ENCODE measurements at places on chromosomes 5 and 9.

DNA sequence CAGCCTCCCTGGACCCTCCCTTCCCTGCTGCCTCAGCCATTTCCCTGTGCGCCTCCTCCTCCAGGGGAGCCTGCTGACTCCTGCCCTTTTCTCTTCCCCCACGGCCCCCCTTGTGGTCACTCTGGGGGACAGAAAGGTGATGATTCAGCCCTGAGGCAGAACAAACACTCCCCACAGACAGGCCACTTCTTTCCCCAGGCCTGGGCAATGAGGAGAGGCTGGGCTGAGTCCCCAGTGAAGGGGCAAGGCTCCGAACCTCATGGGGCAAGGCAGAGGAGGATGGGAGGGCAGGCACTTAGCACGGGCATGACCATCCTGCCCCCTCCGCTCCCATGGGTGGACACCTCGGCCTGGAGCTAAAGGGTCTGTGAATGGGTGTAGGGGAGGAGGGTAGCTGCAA lies 21.0 kb downstream of the CSF1R start:
- DNase-seq: no peak

DNA sequence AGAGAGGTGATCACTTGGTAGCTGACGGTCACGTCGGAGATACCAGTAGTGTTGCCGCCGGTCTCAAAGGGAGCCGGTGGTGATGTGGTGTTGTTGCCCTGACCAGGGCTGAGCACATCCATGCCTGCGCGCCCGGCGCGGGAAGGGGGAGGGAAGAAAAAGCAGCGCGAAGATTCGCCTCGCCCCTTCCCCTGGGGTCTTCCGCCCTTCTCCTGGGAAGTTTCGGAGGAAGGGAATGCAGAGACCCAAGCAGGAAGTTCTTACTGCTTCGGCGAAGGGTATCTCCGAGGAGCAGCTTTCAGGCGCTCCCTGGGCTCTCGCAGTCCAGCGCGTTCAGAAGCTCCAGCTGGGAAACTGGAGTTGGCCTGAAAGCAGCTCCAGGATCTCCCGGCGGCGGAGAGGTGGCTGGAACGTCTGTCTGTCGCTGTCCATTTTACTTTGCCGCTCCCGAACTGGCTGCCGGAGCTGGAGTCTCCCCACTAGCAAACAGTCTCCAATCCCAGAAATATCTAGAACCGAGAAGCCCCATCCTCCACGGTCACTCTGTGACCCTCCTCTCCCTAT lies 565 bp downstream of the HTR1A start:
- no peak for DNase-seq

- DNase-seq: no peak
These were observed 5.4 kb downstream of the PCAT7 start for GRCh38 chr9:94560237-94560636.

- no peak for DNase-seq
These were observed 39.0 kb upstream of the ICE1 start for GRCh38 chr5:5383461-5383860.

DNA sequence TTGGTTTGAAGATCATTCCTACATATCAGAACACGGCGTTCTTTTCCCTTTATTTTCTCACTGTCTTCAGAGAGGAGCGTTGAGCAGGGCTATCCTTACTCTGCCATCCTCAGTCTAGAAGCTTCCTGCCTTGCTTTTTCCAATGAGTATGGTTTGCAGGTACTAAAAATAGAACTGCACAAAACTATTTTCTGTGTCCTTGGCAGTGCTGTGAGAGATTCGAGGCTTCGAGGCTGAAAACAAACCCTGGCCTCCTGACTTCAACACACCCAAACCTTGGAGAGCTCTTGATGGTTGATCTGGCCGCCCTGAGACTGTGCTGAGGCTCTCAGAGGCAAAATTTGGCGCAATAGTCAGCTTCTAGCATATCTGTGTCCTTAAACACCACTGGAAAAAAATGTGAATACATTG lies 78.9 kb downstream of the GOLPH3 start:
- DNase-seq: no peak

DNA sequence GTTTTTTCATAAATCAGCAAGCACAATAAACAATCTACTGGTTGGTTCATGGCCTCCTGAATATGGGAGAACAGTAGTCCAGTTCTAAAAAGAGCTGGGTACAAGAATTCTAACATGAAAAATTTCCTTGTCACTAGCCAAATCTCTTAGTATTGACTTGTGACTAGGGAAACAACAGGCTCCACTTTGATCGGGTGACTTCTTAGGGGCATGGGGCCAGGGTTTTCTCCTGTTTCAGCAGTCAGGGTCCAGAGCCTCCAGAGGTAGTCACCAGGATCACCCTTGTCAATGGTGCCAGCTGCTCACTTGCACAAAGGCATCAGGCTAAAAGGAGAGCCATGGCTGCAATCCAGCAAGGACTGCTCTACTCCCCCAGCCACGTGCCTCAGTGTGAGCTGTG lies 38.1 kb downstream of the LPAR1 start:
- DNase-seq: no peak

GRCh38 chr5:118378959-118379358 lies 609.4 kb downstream of the DTWD2 start:
- DNase-seq: no peak

- no peak for DNase-seq
These were observed 377.5 kb downstream of the MED10 start for GRCh38 chr5:6000867-6001266.

DNA sequence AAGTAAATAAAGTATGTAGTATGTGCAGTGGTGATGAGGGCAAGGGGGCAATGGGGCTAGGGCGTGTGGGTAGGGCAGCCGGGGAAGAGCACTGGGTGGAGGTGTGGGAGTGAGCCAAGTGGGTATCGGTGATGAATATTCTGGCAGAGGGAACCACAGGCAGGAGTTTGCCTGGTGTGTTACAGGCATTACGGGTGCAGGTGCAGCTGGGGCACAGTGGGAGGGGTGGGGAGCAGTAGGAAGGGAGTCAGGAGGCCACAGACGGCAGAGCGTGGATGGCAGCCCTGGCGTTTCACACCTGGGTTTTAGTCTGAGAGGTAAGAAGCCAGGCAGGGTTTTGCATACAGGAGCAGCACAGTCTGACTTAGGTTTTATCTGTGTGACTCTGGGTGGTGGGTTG lies 35.4 kb downstream of the SFXN1 start:
- no peak for DNase-seq

GRCh38 chr9:37471942-37472684 lies 6.9 kb upstream of the ZBTB5 start:
- DNase-seq: no peak

DNA sequence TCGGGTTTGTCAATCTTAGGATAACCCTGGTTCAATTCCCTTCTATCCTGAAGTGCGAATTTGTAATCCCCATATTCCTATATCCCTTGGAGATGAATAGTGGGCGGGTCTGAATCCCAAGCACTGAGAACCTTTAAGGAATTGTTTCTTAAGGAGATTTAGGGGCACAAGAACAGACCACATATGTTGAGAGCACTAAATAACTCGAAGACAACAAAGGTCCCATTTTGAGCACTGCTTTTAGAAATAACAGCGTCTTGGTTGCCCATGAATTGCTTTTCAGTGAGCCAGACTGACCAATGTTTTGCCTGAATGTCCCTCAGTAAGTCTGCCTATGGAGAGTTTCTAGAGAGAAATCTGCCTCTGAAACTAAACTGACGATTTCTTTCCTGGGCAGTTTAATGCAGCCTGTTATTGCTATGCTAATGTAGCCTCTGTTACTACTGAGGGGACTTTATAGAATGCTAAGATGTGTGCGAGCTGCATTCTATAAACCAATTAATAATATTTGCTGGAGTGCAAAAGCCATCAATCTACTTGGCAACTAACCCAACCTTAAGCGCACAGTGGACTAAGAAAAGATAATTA lies 445.0 kb upstream of the DMAC1 start:
- DNase-seq: no peak

DNA sequence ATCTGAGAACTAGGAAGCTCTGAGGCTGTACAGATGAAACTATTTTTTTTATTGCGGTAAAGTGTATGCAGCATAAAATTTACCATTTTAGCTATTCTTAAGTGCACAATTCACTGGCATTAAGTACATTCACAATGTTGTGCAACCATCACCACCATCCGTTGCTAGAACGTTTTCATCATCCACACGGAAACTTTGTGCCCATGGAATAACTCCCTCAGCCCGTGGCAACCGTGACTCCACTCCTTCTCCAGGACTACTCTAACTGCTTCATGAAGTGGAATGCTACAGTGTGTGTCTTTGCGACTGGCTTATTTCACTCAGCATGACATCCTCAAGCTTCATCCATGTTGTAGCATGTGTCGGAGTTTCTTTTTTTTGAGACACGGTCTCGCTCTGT lies 57.1 kb downstream of the COL23A1 start:
- DNase-seq: no peak

GRCh38 chr9:18002718-18003438 lies 424.0 kb downstream of the SH3GL2 start:
- DNase-seq: no peak

DNA sequence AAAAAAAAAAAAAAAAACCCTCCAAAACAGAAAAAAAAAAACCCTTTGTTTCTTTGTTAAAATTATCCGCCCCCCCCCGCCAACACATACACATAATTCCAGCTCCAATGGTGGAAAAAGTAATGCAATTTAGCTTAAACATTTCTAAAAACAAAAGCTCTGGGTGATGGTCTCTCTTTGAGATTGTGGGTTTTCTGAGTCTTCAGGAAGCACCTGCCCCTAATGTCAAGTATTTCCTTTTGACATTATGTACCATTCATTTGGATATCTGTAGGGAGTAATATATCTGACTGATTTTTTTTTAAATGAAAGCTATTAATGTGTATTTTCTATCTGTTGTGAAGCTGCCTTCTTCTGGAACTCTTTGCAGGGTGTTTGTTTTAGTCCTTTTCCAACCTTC lies 389.7 kb downstream of the TAF11L14 start:
- DNase-seq: no peak

- no peak for DNase-seq
These were observed 93.0 kb downstream of the SUSD1 start for GRCh38 chr9:112081918-112082729.

DNA sequence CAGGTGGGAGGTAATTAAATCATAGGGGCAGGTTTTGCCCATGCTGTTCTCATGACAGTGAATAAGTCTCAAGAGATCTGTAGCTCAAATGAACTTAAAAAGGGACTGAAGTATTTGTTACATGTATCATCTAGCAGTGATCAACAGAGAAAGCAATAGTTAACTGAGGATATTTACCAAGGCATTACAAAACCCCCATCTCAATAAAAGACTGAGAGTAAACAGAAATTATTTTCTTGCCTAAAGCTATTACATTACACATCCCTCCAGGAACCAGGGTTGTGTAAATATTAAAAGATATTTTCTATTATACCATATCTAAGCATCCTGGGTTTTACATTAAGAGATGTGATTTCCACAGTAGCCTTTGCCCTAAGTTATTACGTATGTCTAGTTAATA lies 169.9 kb downstream of the CTNND2 start:
- DNase-seq: no peak

GRCh38 chr5:173542159-173542558 lies 74.3 kb downstream of the BOD1 start:
- DNase-seq: no peak

DNA sequence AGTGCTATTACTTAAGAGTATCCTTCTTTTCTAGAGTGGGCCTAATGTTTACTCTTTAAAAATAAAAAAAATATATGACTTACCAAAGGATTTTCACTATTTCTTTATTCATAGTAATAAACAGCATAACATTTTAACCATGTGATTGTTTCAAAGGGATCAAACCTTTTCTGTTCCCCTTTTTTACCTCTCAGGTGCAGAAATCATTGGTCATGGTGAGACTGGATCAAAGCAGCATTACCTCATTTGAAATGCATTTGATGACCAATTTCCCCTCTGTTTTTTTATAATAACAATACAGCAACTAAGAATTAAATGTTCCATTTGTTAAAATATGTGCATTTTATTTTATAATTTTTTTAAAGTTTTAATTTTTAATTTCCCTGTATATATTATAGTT lies 598.0 kb upstream of the RGMB start:
- DNase-seq: no peak

- DNase-seq: no peak
These were observed 158.7 kb downstream of the TMEM167A start for GRCh38 chr5:82918311-82919031.
